ENCODE measurements at places on chromosomes 2 and 18.

DNA sequence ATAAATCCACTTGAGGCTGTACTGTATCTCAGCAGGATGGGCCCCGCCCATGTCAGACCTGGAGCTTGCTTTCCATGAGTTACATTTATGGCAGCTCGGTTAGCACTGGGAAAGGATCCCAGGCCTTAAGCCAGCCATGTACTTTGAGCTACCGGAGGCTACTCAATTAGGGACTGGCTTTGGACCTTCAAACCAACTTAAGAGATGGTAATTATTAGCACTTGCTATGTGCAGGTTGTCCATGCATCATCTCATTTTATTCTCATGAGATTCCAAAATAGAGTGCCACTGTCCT is 64.4 kb downstream of the ACTR2 start:
- no peak for DNase-seq

DNA sequence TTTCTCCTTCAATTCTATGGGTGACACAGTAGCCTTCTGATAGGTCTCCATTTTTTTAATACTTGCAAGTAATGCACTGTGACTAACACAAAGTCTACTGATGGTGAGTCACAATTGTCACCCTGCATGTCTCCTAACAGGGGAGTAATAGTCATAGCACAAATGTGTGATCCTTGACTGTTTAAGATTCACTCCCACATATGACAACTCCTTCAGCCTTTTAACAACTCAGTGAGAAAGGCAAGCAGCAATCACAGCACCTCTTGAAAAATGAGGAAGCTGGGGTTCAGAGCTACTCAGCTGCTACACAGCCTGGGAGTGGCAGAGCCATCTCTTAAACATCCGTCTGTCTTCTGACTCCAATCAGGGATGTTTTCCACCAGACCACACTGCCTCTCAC is 63.8 kb downstream of the EHD3 start:
- DNase-seq, result no peak

GRCh38 chr2:79716266-79716665 is 203.4 kb downstream of the CTNNA2 start:
- DNase-seq, result no peak

DNA sequence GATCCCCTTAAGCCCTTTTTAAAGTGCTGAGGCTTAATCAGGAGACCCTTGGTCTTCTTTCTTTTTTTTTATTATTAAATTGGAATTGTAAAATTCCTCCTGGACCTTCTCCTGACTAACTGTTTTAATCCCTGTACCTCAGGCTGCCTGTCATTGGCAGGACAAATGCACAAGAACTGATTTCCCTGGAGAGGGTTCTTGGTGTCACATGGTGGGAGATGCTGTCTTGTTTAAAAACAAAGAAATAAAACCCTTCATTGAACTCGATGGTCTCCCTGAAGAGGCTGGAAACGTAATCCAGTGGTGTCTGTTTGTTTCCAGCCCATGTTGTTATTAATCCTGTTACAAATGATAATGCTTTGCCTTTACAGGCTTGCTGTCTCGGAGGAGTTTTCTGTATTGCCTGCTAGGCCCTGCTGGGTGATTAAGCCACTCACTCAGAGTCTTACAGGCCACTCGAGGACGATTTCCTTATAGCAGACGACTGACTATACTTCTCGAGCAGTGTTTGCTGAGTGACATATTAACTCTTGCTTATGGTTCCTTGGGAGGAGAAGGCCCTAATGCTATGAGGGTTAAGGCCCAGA is 100.5 kb upstream of the MGAT5 start:
- DNase-seq, result no peak

- DNase-seq, result no peak
Measured at GRCh38 chr2:61948661-61949457, 43.4 kb downstream of the COMMD1 start.

DNA sequence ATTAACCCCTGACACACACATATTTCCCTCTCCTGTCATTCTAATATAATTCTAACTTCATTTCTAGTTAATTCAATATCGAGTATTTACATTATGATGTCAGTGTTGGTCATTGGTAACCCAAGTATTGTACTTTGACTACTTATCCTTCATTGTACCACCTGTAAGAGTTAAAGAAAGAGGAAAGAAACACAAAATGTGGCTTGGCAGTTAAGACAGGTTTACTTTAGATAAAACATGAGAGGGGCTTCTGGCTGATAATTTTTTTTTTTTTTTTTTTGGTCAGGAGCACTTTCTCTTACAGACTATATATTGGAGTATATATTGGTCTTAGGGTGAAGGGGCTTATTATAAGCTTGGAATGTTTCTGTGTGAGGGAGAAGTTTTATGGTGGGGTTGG is 57.0 kb upstream of the ACYP2 start:
- no peak for DNase-seq

- DNase-seq, result peak; percentile 65
Measured at GRCh38 chr2:101900375-101900774, 91.4 kb upstream of the IL1R2 start.

DNA sequence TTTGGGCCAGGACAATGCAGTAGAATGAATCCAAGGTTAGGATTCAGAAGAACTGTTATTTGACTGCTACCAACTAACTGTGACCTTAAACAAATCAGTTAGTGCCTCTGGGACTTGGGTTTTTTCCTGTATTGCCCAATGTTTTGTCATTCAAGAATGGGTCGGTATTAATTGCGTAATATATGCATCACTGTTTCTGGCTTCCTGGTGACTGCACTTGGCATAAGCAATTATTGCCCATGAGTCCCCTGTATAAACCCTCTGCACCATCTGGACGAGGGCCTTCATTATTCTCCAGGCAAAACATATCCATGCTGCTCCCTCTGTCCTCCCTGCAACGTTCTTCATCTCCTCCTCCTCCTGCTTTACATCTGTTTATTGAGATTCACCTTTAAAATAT is 255.8 kb upstream of the LRRTM1 start:
- no peak for DNase-seq

DNA sequence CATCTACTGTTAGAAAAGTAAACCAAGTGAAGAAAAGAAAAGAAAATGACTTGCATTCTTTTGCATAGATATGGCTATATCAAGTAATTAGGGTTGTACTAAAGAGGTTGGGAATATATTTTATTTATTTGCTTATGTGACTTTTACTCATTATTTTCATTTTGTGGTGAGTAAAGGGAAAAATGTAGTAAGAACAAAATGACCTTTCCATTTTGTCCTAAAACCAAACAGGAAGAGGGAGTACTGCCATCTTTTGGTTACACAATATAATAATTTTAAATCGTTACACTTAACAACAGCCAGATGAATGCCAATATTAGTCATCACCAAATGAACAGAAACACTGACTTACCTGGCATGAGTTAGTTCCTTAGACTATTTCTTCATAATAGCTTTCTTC is 47.3 kb upstream of the NDUFV2 start:
- no peak for DNase-seq

DNA sequence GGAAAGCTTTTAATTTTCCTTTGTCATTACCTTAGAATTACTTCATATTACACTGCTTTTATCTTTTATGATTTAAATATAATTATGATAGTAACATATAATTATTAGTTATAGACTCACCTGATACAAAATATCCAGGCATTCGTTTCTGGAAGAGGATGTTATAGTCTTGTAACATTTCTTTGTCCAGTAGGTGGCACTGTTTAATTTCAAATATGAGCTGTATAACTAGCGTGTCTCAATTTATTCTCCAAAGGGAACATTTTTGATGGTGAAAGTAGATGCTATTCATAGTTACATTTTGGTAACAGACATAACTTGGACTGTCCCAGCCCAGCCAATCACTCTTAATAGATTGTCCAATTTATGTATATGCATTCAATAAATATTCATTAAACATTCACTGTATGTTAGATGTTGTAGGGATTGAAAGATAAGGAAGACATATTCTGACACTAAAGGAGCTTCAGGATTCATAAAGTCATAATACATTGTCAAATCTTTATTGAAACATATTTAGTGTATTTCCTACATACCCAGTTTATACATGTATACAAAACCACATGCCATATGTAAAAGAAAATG is 19.2 kb downstream of the DAW1 start:
- DNase-seq, result no peak

DNA sequence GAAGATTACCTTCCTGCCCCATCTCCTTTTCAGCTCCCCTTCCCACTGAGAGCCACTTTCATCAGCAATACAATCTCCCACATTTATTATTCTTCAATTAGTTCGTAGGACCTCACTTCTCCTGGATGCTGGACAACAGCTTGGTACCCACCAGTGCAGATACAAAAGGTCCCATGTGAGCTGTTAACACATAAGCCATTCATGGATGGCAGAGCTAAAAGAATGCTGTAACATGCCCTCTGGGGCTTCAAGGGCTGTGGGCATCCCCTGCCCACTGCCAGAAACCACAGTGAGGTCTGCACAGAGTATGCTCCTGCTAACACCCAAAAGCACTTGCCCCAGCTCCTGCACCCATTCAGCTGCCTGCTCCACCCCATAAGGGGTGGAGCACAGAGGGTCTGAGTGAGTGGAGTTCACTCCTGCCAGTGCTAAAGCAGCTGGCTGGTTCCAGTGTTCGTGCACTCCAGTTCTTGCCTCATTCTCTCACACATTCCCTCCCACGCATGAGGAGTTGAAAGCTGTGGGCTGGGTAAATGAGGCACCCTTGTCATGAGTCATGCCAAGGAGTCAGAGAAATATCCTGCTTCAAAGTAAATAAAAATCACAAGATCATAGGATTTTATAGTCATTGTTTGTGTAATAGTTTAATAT is 305.9 kb upstream of the TMEFF2 start:
- peak; percentile 29 for DNase-seq

GRCh38 chr2:46008091-46008870 is 288.9 kb upstream of the EPAS1 start:
- no peak for DNase-seq

- no peak for DNase-seq
Measured at GRCh38 chr2:28325173-28325566, 67.5 kb upstream of the FOSL2 start.

DNA sequence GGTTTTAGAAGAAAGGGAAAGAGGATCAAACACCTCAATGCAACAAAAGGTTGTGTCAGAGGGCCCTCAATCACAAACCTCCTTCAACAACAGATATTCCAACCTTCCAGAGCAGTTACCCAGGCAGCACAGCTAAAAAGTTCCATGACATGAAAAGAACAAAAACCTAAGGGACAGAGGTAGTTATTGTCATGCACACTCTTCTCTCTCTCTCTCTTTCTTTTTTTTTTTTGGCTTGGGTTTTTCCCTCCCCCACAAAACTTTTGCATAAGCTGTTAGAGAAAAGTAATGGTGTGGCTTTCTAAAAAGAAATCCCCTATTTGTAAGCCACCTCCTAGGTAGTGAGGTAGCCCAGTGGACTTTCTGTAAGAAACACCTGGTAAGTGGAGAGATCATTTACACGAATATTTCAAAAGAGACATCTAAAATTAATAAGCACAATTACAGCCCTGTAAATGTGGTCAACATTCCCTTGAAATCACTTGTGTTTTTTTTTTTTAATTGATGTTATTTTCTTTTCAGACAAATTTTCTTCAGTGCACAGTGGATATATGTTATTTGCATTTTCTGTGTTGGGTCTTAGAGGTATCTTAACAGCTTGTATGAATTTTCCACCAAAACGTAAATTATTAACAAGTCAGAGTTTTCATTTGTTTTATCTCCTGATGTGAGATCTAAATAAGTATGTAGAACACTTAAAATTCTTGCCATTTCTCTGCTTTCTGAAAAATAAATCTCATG is 48.4 kb downstream of the ZEB2 start:
- no peak for DNase-seq

GRCh38 chr2:187819624-187820023 is 265.4 kb upstream of the TFPI start:
- DNase-seq, result no peak

- DNase-seq, result no peak
Measured at GRCh38 chr2:98912221-98912851, 23.7 kb downstream of the CRACDL start.

DNA sequence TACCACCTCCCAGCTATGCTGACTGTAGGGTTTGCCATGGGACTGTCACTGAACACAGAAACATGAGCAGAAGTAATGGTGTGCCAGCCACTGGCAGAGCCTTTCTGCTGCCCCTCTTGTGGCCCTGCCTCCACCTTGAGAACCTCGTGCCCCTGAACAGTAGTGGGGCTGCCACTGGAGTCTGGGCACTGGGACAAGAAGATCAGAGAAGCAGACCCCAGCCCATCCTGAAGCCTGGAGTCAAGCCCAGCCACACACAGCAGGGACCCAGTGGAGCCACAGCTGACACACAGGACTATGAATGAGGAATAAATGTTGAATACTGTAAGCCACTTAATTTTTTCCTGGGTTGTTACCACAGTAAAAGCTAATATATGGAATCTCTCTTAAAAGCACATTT is 159.6 kb downstream of the NCKAP5 start:
- no peak for DNase-seq
